ENCODE measurements at places on chromosomes 6 and 20.
A peak's percentile ranks its signal among the peaks of the same experiment; 100 is the strongest.

DNA sequence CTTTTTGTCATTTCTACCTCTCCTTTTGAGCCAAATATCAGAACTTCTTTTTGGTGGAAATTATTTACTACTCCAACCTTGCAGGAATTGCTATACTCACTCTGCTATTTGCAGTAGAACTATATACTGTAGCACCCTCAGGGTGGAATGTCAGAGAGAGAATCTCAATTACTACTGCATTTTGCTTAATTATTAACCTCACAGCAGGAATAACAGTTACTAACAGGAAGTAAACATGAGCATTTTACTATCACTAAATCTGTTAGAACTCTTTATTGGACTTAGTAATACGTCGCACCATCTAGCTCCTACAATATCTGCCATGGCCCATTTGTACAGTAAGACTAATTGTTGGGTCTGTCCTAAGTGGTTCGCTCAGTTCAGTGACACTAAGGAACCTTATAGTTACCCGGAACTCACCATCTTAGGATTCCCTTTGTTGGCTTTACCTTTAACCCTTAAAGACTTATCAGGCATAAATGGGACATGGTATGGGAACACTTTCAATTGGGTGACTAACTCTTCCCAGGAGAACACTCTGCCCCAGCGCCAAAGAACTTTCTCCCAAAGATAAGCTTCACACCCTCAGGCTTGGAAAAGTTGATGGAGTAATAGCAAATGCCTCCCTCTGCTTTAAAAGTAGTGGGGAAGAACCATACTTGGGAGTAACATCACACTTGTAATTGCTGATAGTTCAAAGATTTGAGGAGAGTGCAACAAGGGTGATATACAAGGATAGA lies 38.8 kb downstream of the PLN start:
- no peak for DNase-seq

DNA sequence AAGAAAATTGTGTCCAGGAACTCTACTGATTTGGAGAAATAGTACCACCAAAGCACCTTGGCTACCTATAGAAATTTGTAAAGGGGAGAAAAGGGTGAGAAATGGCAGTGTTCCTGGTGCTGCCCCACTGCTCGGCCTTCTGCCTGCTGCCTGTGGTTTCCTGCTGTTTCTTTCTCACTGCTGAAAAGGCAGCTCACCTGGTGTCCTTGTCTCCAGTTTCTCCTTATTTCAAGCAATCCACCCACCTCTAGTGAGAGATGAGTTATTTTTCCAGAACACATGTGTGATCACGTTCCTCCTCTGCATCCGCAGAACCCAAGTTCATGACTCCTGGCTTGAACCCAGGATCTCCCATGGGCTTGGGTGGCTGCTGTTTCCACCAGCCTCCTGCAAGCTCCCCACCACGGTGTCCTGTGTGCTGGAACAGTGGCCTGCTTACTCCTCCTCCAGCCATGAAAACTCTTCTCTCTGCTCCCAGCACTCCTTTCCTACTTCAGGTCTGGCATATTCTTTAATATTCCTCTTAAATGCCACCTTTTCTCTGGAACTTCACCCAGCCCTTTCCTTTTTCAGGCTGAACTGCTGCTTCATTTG lies 48.9 kb downstream of the ELOVL2 start:
- DNase-seq: no peak

- no peak for DNase-seq
These were observed 1.3 kb downstream of the PPP1R3G start for GRCh38 chr6:5086294-5086890.

GRCh38 chr6:83708546-83708969 lies 343 bp downstream of the SNAP91 start:
- DNase-seq: no peak

DNA sequence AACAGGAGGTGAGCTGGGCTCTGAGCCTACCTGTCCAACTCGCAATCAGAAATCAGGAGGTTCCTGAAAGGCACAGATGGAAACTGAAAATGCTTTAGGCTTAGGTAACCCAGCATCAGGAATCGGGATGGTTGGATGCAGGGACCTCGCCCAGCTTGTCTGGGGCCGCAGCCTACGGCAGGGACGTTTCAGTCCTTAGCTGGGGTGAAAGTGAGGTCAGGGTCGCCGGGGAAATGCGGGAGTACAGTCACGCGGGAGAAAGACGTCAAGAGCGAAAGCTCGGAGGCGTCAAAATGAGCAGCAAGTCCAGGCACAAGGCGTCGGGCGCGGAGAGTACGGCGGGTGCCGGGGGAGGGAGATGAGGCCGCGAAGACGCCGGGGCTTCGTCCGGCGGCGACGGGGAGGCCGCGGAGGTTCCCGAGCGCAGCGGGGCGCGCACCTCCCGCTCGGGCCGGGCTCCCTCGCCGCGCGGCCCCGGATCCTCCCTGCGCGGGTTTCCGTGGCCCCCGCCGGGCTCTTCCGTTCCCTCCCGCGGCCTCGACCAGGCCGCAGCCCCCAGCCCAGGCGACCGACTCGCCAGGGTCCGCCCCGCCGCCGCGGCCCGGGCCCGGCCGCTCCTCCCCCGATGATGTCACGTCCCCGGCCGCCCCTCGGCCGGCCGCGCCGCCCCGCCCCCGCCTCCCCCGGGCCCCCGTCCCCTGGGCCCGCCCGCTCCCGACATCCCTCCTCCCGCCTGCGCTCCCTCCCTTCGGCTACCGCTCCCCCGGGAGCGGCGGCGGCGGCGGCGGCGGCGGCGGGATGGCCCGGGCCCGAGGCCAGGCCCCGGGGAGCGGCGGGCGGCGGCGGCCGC lies at the start of gene EBF4:
EBF4 (plus strand) TSS at position 745 of the 850 bp plus-strand sequence. CDS start 866 bp downstream, outside the sequence.
- DNase-seq: no peak

GRCh38 chr6:25717866-25718740 lies 36.4 kb upstream of the SLC17A4 start:
- peak; percentile 20 for DNase-seq

- DNase-seq: no peak
These were observed 79.4 kb downstream of the BMP6 start for GRCh38 chr6:7805078-7805849.

- no peak for DNase-seq
These were observed 24.8 kb upstream of the PBOV1 start for GRCh38 chr6:138242987-138243592.

DNA sequence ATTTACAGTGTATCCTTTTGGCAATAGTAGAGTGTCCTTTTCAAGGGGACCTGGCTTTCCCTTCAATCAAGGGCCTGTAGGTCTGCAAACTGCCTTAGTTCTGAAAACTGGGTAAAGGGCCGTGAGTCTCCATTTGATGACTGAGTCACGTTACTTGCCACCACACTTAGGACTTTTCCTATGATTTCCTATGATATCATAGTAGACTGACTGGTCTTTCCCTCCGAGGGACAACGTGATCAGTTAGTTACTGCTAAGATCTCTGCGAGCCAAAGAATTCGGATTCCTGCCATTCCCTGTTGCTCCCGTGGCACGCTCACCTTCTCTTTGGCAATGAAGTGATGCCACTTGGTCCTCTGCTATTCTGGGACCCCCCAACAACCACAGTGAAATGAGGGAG lies 8.4 kb downstream of the ZNF831 start:
- no peak for DNase-seq

DNA sequence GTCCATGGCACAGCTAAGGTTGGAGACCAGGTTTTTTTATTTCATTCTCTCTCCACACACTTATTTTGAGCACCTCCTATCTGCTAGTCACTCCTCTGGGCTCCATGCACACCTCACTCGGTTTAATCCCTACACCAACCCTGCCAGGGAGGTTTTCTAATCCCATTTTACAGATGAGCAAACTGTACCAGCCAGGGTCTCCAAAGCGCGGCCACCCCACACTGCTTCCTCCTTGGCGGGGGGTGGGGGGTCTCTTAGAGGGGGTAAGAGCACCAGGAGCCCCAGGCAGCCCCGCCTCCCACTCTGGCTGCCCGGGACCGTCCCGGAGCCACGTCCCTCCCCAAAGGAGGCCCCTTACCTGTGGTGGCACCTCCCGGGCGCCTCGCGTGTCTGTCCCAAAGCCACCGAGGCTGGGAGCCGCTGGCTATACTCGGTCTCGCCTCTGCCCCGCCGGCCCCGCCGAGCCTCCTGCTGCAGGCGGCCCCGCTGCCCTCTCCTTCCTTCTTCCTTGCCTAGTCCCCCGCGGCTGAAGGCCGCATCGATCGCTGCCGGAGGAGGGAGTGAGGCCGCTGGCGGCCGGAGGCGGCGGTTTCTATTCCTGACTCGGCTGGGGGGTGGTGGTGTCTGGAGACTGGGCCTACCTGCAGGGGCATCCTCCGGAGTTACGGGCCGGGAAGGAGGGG lies at the start of gene KCNS1:
KCNS1 (minus strand) TSS at position 565 of the 683 bp plus-strand sequence. CDS start 1,891 bp downstream, outside the sequence.
- no peak for DNase-seq

DNA sequence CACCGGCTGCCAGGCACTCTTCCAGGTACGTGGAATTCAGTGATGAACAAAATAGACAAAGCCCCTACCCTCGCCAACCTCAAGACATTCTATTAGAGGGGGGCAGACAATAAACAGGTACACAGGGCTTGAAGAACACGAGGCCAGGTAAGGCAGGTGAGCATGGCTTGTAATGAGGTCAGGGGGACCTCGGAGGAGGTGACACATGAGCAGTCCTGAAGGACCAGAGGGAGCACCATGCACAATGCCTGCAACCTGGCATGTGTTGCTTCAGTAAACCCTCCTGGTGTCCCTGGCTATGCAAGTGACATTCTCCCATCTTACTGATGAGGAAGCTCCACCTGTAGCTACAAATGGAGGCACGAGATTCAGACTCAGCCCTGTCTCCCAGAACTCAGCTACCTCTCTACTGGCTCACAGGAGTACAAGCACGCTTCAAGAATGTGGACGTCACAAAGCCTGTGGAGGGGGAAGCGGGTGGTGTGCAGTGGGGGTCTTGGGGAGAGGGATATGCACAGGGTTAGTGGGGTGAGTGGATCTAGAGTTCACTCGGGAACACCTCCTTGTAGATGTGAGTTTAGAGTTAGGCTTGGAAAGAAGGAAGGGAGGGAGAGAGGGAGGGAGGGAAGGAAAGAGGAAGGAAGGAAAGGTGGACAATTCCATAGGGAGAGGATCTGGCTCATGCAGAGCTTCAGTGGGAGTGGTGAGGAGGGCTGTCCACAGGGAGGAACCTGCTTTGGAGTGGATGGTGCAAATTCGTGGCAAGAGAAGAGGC lies 7.6 kb upstream of the MAPK13 start:
- no peak for DNase-seq

DNA sequence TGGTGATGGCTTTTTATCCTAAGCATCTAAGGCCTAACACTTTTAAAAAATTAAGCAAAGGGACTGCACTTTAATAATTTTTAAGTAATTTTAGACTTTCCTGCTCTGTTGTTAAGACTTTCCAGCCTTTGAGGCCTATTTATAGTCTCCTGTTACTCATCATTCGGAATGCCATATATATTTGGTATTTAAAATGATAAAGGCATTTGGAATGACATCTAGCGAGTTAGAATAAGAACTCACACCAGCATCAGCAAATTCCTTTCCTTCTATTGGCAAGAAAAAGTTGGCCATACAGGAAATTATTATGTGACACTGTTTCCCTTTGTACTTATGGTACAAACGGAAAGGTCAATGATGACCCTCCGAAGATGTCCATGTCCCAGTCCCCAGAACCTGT lies 88.1 kb upstream of the STMND1 start:
- no peak for DNase-seq

DNA sequence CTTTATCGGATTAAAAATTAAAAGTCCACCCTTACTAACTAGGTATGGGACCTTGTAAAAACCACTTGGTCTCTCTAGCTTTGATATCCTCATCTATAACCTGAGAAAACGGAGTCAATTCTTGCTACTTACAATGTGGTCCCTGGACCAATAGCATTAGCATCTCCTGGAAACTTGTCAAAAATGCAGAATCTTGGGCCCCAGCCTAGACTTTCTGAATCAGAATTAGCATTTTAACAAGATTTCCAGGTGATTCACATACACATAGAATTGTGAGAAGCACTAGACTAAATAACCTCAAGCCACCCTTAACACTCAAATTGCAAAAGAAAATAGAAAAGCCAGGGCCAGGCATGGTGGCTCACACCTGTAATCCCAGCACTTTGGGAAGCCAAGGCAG lies 96.6 kb downstream of the RNGTT start:
- no peak for DNase-seq

GRCh38 chr20:21901470-21902275 lies 196.2 kb downstream of the PAX1 start:
- no peak for DNase-seq

- no peak for DNase-seq
These were observed 61.3 kb downstream of the TRERF1 start for GRCh38 chr6:42390228-42390934.

GRCh38 chr20:4195499-4195898 lies 180.1 kb upstream of the RNF24 start:
- DNase-seq: no peak

- no peak for DNase-seq
These were observed 338.2 kb upstream of the PRDM1 start for GRCh38 chr6:105747823-105748405.

GRCh38 chr20:43949741-43950618 lies 35.3 kb downstream of the TOX2 start:
- DNase-seq: no peak

- no peak for DNase-seq
These were observed 252.9 kb upstream of the MAN1A1 start for GRCh38 chr6:119602215-119603178.

- DNase-seq: no peak
These were observed 12.1 kb downstream of the SS18L1 start for GRCh38 chr20:62155428-62156253.

DNA sequence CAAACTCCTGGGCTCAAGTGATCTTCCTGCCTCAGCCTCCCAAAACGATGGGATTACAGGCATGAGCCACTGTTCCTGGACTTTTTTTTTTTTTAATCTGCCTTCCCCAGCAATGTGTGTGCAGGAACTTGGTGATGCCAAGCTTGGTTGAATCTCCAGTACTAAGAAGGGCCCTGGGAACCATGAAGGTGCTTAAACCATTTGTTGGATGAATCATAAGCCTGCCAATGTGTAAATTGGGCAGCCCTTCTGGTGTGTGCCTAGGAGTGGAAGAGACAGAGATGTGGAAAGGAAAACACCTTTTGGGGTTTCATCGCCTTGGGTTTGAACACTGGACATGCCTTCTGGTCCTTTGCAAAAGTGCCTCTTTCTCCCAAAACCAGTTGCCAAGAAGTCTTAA lies 7.1 kb upstream of the SPO11 start:
- no peak for DNase-seq

- DNase-seq: no peak
These were observed 887 bp downstream of the SIGLEC1 start for GRCh38 chr20:3711484-3711941.

GRCh38 chr6:137877113-137877512 lies 10.1 kb downstream of the TNFAIP3 start:
- no peak for DNase-seq

GRCh38 chr6:165184192-165184979 lies 125.0 kb downstream of the C6orf118 start:
- DNase-seq: no peak

- peak; percentile 6 for DNase-seq
These were observed 42.7 kb downstream of the CD2AP start for GRCh38 chr6:47520282-47520681.

- DNase-seq: no peak
These were observed 70.9 kb downstream of the ARID1B start for GRCh38 chr6:156848123-156848522.

GRCh38 chr20:5073660-5074231 lies 46.0 kb downstream of the PCNA start:
- no peak for DNase-seq

Data from NCI-H446 treated with DMSO at 0.1 percent for 48 hours (cell line).